ENCODE measurements at places on chromosomes 7 and 10. TPM values are rescaled to one million over a fixed set of nuclear protein-coding genes. Genes with fewer than 3 reads are reported as not detected.

The FBXL13 gene
- 19.4 TPM for total RNA-seq

The JCAD gene
- 30.5 TPM for total RNA-seq

The LIPF gene
- not detected for total RNA-seq

DNA sequence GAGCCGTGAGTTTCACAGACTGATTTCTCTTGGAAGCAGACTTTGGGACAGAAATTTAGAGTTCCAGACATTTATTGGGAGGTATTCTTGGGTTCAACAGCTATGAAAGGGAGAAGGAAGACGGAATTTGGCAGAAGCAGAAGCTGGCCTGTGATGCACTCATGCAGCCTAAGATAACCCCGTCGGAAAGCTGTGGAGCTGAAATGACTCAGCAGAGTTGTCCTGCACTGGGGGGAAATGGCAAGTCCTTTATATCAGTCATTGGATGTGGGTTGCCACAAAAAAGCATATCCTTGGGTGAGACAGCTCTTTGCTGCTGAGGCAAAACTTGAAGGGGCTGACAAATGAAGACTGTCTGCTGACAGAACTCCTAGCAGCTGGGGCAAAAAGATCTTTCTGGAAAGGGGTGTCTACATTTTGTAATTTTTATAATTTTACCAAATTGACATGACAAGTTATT lies 11.5 kb upstream of the MICU1 start:
- DNase-seq: no peak
- H3K27ac ChIP-seq: no peak overlapping the region
- no peak overlapping the region for H3K4me3 ChIP-seq
- H3K27me3 ChIP-seq: no peaks in the 10 kb centered on the region

- peak overlapping the region; percentile 43 for H3K27ac ChIP-seq
- H3K4me1 ChIP-seq: peaks cover 57% of the 10 kb centered on the region
- H3K36me3 ChIP-seq: no peaks in the 10 kb centered on the region
- no peaks in the 10 kb centered on the region for H3K27me3 ChIP-seq
- DNase-seq: peak; percentile 92
These were observed 2.0 kb downstream of the ANKRD2 start for GRCh38 chr10:97574374-97575126.

- DNase-seq: no peak
- no peaks in the 10 kb centered on the region for H3K27me3 ChIP-seq
- no peak overlapping the region for H3K4me3 ChIP-seq
- no peaks in the 10 kb centered on the region for H3K36me3 ChIP-seq
- H3K27ac ChIP-seq: no peak overlapping the region
- H3K4me1 ChIP-seq: 0 out of 2 replicates have a peak, but pooled peaks cover 5% of the 10 kb centered on the region
These were observed 25.6 kb downstream of the TMEM196 start for GRCh38 chr7:19747740-19748339.

DNA sequence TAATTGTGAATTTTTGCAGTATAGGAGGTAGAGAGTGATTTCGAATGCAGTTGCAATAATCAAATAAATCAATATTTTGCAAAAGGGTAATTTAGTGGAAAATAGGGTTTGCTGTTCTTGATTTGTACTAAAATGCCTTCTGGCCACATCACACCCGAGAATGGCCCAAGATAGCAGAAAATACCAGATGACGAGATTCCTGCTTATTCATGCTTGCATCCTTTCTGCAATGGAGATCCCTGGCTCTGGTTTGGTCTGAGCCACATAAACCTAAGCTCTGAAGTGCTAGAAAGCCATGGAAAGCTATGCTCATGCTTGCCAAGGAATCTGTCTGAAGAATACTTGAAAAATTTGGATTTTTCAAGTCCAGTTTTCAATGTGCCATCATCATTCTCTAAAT lies 634.2 kb upstream of the COBL start:
- no peak overlapping the region for H3K4me3 ChIP-seq
- H3K27ac ChIP-seq: no peak overlapping the region
- no peaks in the 10 kb centered on the region for H3K4me1 ChIP-seq
- H3K27me3 ChIP-seq: peaks cover 13% of the 10 kb centered on the region

GRCh38 chr10:42959833-42960232 lies 117.0 kb upstream of the RET start:
- H3K27ac ChIP-seq: no peak overlapping the region
- no peak for DNase-seq
- no peaks in the 10 kb centered on the region for H3K36me3 ChIP-seq
- no peaks in the 10 kb centered on the region for H3K27me3 ChIP-seq

DNA sequence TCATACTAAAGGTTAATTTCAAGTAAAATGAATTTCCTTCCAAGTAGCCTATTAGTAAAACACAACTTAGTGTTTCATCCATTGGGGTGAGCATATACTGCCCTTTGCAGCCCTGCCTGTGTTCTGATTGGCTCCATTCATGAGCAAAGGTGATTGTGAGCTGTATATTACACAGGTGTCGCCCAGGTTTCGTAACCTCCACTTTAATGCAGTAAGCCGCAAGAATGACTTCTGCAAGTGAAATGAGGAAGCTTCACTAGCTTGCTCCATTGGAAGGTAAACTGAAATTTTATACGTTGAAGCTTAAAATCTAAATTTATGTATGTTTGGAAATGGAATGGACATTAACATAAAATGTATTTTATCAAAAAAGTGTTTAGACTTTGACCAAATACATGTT lies 24.4 kb downstream of the MTURN start:
- H3K36me3 ChIP-seq: no peaks in the 10 kb centered on the region
- H3K27me3 ChIP-seq: no peaks in the 10 kb centered on the region
- H3K4me3 ChIP-seq: no peak overlapping the region
- no peak for DNase-seq
- peaks cover 29% of the 10 kb centered on the region for H3K4me1 ChIP-seq

- no peak overlapping the region for H3K4me3 ChIP-seq
- 0 out of 2 replicates have a peak, but pooled peaks cover 4% of the 10 kb centered on the region for H3K36me3 ChIP-seq
- no peak for DNase-seq
- H3K4me1 ChIP-seq: no peaks in the 10 kb centered on the region
- no peak overlapping the region for H3K27ac ChIP-seq
These were observed 32.1 kb upstream of the PFKFB3 start for GRCh38 chr10:6170638-6171037.

DNA sequence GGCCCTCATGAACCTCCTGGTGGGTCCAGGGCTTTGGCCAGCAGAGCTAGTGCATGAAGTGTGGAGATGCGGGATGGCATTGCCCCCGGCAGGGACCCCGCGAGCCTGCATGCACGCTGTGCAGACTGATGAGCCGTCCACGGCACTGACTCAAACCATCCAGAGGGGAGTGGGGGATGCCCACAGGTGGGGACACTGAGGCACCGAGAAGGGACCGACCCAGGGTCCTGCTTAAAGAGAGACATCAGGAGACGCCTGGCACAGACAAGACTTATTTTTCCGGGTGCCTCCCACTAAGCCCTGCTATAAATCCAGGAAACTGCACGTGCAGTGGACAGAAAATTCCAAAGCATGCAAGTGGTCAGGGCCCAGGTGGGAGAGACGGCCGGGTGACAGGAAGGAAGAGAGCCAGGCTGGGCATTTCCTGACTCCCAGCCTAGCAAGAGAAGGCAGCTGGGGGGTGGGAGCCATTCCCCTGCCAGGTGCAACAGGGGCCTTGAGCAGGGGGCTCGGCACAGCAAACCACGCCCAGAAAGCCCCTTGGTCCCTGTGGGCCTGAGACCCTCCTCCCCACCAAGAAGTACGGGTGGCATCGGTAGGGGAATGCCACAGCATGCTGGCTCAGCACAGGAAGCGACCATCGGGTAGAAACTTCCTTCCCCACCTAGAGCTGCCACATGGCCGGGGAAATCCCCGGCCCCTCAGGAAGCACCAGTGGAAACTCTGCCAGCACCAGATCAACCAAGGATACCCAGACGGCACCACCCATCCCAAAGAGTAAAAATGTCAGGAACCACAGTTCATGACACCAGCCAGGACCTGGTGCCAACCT lies 91.5 kb downstream of the FOXL3 start:
- no peaks in the 10 kb centered on the region for H3K4me1 ChIP-seq
- no peak overlapping the region for H3K27ac ChIP-seq
- no peak for DNase-seq
- peaks cover 95% of the 10 kb centered on the region for H3K27me3 ChIP-seq

GRCh38 chr10:56469482-56469881 lies 108.4 kb upstream of the ZWINT start:
- H3K27ac ChIP-seq: no peak overlapping the region
- no peaks in the 10 kb centered on the region for H3K27me3 ChIP-seq
- DNase-seq: no peak
- H3K4me3 ChIP-seq: no peak overlapping the region
- no peaks in the 10 kb centered on the region for H3K36me3 ChIP-seq

Measured in PC-9 (cell line).